Stimulated activated CD8-positive, alpha-beta memory T cell treated with anti-CD3 and anti-CD28 coated beads, Interleukin-15, amount 100 ng/mL, for 4 hours (primary cell): ENCODE measurements at places on chromosomes 16 and 17.

- no peak for DNase-seq
Measured at GRCh38 chr17:80261159-80261894, 675 bp downstream of the RNF213 start.

GRCh38 chr16:29745853-29746345, at the start of gene C16orf54:
C16orf54 (minus strand) TSS chr16:29745990; CDS start chr16:29744951, 1,039 bp downstream.
- DNase-seq, result peak; percentile 71

DNA sequence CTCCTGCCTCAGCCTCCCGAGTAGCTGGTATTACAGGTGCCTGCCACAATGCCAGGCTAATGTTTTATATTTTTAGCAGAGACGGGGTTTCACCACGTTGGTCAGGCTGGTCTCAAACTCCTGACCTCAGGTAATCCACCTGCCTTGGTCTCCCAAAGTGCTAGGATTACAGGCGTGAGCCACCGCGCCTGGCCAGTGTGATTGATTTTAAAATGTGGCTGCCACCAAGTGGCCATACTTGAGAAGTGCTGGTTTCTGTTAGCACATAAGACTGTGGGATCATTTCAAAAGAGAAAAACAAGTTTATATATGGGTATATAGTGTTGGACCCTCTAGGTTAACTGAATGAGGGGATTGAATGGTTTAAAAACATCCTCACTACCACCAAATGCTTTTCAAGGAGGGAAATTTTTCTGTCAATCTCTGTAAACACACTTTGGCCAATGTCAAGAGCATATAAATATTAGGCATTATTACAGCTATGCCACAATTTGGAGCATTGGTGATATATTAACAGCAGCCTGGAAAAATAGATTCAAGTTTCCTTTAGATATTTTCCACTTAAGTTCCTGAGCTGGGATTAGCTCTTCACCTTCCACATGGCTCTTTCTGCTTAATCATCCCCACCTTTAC, 13.5 kb upstream of the DHRS13 start:
- no peak for DNase-seq

GRCh38 chr16:61891460-61891859, 144.8 kb downstream of the CDH8 start:
- no peak for DNase-seq

DNA sequence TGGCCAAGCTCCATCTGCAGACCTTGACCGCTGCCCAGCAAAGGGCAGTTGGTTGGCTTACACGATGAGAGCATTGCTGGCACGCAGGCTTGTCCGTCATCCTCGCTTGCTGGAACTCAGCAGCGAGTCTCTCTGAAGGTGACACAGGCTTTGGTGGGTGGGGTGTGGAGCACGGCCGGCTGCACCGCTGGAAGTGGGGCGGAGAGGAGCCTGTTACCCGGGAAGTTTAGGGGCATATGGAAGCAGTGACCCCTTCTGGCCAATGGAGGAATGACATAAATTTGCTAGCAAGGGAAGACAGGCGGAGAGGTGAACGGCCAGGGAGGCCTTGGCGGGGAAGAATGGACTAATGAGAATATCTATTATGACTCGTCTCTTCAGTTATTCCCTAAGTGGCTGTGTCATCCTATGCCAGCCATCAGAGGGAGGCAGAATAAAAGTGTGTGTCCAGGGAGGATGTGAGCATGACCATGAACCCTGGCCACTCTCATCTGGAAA, 65.9 kb upstream of the SDK2 start:
- no peak for DNase-seq

- DNase-seq, result no peak
Measured at GRCh38 chr17:6755281-6755680, 565 bp upstream of the XAF1 start.

DNA sequence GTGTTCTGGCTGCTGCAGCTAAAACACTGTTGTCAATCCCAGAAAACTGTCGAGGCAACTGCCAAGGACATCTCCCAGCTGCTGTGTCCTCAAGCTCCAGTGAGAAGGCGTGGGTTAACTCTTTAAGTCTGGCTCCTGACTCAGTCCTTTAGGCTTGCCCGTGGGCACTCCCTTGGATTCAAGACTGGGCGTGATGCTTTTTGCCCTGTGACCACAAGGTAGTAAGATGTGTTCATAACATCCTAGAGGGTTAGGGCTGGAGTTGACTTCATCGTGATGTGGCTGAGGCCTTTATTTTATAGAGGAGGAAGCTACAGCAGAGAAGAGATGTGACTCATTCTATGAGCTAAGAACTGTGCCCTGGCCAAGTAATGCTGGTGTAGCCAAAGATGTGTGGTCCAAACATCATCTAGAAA, 50.9 kb upstream of the TEKT3 start:
- no peak for DNase-seq

DNA sequence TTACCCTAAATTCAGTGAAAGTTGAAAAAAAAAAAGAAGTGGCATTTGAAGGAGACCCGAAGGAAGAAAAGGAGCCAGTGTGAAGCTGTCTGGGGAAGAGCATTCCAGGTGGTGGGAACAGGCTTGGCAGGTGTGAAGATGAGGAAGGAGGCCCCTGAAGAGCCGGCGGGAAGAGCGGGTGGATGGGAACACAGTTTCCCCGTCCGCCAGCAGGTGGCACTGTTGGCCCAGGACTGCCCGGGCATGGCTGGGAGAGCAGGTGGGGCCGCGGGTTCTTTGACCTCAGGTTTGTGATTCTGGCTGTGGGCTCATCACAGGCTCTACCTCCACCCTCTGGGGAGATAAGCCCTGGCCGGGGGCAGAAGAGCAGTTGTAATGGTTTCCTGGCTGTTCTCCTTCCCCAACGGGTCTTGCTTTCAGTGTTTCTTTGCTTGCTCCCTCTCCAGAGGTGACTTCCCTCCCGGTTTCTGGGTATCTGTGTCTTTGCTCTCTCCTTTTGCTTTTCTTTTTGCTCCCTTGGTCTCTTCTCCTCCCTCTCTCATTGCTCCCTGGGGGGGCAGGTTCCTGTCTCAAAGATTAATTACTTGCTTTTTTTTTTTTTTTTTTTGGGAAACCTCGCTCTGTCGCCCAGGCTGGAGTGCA, 32.3 kb downstream of the RAP1GAP2 start:
- peak; percentile 50 for DNase-seq

DNA sequence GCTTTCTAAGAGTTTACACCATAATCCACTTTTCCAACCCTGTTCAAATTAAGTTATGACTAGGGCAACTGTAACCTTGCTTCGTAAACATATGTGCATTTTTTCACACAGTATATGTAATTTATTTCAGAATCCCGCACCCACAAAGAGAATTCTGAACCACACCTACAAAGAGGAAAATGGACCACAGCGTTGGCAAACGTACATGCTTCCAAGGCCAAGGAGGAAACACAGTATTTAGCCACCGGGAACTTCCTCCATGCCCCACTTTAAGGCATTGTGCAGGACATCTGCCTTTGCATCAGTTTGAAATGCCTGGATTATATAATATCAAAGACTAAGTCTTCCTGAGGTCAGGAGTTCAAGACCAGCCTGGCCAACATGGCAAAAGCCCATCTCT, 2.1 kb downstream of the SPATA22 start:
- DNase-seq, result no peak

DNA sequence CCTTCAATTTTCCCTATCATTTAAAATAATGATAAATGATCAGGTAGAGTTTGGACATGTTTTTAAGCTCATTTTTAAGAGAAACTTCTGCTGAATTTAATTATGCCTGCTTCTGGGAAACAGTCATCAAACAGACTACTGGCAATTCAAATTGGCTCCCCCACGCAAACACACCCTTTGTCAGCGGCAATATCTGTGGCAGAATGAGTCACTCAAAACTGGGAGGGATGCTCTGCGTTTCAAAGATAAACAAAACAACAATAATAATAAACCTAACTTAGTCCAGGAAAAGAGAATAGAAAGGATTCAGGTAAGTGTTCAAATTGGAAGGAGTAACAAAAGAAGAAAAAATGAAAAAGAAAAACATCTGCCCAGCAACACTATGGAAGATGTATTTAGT, 108.1 kb upstream of the ERCC4 start:
- DNase-seq, result no peak

DNA sequence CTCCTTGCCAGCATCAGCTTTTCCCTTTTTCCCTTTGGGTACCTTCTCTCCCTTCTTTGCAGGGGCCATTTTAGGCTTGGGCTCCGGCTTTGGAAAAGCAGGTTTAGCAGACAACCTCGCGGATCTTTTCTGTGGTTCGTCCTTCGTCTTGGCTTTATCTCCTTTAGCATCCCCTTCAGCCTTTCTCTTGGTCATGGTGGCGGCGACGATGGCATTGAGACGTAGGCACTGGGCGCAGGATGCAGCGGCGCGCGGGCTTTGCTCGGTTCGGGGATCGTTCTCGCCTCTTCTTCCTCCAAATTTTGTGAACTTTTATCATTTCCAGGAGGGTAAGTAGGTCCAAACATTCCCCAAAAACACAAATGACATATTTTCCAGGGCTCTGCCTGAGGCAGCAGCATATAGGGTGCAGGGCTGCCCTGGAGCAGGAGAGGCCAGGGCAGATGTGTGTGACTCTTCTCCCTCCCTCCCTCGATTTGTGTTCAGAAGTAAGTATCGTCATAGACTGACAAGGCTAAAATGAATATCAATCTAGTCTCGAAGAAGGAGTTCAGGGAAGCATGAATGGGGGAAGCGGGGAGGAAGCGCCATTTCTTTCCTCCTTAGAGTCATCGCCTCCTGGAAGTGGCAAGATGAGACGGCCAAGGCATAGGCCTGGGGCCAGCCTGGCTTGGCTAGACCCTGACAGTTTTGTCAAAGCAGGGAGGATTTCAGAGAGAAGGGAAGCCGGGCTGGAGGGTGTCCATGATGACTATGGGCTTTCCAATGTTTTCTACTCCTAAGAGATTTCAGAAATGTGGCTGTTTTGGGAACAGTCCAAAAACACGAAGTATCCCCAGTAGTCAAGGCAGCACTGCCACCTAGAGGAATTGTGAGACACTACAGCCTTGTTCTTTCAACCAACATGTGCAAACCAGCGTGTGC, 13.2 kb downstream of the CHCT1 start:
- no peak for DNase-seq

GRCh38 chr17:73663614-73664013, 19.4 kb upstream of the SDK2 start:
- no peak for DNase-seq

GRCh38 chr17:16406742-16407674, 8.4 kb upstream of the TRPV2 start:
- no peak for DNase-seq

GRCh38 chr17:76003915-76004314, 3.3 kb downstream of the CDK3 start:
- no peak for DNase-seq

GRCh38 chr16:53091466-53092211, 36.8 kb downstream of the CHD9 start:
- no peak for DNase-seq

- DNase-seq, result no peak
Measured at GRCh38 chr17:67082107-67082506, 37.8 kb downstream of the CACNG1 start.

DNA sequence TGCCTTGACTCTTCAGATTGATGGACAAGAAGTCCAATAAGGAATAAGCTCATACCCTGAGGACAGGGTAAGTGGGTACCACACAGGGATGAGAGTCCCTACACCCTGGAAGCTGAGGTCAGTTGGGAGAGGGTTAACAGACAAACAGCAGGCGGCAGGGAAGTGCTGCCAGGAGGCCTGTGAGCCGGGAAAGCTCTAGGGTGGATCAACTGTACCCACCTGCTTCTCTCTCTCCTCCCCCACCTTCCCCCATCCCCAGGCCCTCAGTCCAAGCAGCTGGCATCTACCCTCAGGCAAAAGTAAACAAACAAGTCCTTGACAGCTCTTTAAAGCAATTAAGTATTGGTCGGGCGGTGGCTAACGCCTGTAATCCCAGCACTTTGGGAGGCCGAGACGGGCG, 20.7 kb upstream of the MYLK3 start:
- DNase-seq, result no peak

GRCh38 chr16:21646721-21647561, 5.5 kb downstream of the IGSF6 start:
- peak; percentile 67 for DNase-seq

GRCh38 chr17:66411520-66411919, 109.1 kb downstream of the PRKCA start:
- DNase-seq, result no peak

GRCh38 chr16:7158481-7158880, 174.2 kb upstream of the RBFOX1 start:
- DNase-seq, result no peak

- DNase-seq, result no peak
Measured at GRCh38 chr16:66935314-66936011, at the start of gene CES2. CES2 (plus strand) TSS chr16:66935516; CDS start chr16:66935636, 120 bp downstream.

- DNase-seq, result no peak
Measured at GRCh38 chr16:74747-75334, 2.4 kb upstream of the RHBDF1 start.

DNA sequence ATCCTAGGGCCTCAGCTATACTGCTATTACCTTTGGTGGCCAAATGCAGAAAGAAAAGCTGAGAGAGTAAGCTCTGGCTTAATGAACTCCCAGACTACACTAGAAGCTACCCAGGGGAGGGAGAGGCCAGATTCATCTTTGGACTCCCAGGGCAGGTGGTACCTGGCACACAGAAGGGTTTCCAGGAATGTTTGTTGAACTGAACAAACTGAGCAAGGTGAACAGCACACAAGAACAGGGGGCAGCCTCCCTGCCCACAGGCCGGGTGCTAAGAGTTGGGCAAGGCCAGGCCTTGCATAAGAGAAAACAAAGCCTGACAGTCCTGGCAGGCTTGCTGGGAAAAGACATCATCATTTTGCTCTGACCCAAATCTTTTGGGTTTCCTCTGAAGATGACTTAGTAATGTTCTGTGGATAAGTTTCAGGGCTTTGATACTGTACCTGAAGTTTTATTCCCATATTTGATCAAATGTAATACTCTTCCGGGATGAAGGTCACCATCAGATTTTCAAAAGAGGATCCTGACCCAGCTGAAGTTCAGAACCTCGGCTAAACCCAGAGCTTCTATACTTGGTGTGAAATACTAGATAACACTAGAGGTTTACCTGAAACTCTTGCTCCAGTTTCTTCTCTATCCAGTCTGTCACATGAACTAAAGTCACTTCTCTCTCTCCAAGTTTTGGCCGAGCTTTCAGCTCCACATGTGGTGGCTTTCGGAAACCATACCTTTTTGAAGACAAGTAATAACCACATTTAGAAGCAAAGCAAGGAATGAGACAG, 20.5 kb upstream of the ERN1 start:
- no peak for DNase-seq

DNA sequence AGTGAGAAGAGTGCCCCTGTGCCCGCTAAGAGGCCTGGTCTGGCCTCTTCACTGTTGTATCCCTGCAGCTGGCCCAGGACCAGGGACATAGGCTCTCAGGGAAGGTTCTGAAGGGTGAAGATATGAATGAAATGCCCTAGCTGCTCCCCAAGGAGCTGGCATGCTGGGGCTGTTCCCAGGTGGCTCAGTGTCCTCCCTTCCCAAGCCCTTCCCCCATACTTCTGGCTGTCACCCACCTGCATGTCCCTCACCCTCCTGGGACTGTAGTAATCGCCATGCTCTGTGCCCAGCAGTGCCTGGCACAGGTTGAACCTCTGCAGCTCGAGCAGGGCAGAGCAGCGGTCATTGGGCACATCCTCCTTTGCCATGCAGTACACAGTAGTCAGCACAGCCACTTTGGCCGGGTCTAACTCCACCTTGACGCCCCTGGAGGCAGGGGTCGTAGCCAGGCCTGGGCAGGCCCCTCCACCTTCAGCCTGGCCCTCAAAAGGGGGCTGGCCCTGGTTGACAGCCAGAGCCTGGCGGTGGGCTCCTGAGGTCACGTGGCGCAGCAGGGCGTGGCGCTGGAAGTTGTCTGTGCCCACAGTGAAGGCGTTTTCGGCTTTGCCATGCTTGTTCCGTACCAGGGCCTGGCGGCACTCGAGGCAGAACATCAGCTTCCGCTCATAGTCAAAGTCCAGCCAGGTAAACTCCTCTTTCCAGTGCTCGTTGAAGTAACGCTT, 7.6 kb downstream of the C17orf113 start:
- no peak for DNase-seq

GRCh38 chr17:70622368-70623260, 453.3 kb downstream of the KCNJ2 start:
- DNase-seq, result no peak

GRCh38 chr17:80794281-80795089, 197.2 kb upstream of the CHMP6 start:
- no peak for DNase-seq
